ENCODE measurements at places on chromosomes 16 and 17.

DNA sequence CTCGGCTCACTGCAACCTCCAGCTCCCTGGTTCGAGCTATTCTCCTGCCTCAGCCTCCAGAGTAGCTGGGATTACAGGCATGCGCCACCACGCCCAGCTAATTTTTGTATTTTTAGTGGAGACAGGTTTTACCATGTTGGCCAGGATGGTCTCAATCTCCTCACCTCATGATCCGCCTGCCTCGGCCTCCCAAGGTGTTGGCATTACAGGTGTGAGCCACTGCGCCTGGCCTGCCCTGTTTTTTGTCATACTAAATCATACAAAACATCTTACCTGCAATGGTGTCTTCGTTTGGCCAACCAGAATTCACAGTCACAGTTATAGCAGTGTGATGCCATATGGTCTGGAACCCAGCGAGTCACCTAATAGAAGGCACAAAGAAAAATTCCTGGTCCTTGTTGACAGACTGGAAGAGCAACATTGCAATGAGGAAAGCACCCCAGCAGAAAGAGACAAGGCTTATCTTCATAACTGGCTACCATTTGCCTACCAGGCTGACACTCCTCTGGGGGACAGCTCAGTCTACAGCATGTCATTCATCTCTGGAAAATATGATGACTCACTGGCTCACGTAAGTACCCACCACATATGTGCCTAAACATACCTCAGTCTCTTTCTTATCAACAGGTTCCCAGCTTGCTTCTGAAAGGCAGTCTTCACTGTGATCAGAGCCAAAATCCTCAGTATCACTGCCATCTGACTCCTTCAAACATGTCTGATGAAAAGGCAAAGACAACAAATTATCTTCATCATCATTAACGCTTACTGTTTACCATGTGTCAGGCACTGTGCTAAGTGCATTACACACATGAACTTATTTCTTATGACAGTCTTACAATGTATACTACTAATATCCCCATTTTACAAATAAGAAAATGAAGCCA, 4.3 kb upstream of the HSF5 start:
- DNase-seq, result peak; percentile 88

DNA sequence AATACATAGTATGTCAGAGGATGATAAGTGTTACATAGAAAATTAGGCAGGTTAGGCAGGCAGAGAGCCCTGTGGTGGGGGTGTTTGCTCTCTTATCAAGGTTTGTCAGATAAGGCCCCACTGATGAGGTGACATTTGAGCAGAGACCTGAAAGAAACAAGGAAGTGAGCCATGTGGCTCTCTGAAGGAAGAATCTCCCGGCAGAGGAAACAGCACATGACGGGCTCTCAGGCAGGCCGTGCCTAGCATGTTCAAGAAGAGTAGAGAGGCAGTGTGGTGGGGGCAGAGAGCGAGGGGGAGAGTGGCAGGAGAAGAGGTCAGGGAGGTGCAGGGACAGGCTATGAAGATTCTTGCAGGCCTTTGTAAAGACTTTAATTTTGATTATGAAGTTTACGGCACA, 82.0 kb upstream of the ASIC2 start:
- DNase-seq, result no peak

- DNase-seq, result peak; percentile 16
Measured at GRCh38 chr17:12536021-12536420, 129.7 kb upstream of the MYOCD start.

DNA sequence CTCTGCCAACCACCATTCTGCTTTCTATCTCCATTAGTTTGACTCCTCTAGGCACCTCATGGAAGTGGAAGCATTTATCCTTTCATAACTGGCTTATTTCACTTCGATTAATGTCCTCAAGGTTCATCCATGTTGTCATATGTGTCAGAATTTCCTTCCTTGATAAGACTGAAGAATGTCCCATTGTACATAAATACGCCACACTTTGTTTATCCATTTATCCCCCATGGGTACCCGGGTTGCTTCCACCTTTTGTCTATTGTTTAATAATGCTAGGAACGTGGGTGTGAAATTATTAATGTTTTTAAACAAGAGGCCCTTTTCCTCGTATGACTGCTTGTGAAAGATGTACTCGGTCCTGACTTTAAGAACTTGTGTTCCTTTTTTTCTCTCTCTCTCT, 12.9 kb downstream of the MILR1 start:
- no peak for DNase-seq

DNA sequence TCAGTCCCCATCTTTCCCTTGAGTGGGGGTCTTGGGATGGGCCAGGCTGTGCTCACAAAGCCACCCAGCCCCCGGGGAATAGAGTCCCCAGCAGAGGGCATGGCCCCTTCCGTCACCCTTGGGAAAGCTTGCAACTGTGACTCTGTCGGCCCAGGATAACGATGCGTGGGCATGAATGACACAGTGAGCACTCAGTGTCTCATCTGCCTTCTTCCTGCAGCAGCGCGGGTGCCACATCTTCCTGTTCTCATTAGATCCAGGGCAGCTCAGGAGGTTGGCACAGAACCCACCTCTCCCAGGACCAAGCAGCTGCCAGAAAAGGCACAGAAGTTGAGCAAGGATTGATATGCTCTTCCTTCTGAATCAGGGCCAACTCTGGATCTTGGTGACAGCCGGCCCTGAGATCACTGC, 84.7 kb downstream of the MRC2 start:
- no peak for DNase-seq

GRCh38 chr17:68418876-68419275, 38.4 kb downstream of the WIPI1 start:
- DNase-seq, result no peak

GRCh38 chr17:21166595-21167210, 39.9 kb downstream of the DHRS7B start:
- peak; percentile 4 for DNase-seq

GRCh38 chr17:55632893-55633292, 89.8 kb downstream of the TMEM100 start:
- DNase-seq, result peak; percentile 28

GRCh38 chr17:42522263-42522790, 13.7 kb upstream of the NAGLU start:
- no peak for DNase-seq

DNA sequence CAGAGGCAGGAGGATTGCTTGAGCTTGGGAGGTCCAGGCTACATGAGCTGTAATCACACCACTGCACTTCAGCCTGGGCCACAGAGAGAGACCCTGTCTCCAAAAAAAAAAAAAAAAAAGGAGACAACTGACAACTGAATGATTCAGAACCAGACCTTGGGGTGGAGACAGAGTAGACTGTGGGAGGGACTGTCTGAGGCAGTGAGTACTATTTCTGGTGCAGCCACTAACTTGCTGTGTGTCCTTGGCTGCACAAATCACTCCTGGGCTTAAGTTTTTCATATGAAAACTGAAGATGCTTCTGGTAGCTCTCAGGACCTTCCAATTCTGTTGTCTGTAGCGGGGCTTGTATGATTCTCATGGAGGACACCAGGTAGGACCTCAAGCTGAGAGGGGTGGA, 5.8 kb downstream of the ASB16 start:
- DNase-seq, result peak; percentile 24

DNA sequence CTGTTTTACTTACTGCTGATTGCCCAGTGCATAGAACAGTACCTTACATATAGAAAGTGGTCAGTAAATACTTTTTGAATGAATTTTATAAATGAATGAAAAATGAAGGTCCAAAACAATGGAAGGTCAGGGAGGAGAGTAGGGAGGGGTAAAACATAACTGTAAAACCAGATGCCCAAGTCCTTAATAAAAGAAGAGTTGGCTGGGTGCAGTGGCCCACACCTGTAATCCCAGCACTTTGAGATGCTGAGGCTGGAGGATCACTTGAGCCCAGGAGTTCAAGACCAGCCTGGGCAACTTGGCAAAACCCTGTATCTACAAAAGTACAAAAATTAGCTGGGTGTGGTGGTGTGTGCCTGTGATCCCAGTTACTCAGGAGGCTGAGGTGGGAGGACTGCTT, 108.2 kb downstream of the BRIP1 start:
- DNase-seq, result no peak

DNA sequence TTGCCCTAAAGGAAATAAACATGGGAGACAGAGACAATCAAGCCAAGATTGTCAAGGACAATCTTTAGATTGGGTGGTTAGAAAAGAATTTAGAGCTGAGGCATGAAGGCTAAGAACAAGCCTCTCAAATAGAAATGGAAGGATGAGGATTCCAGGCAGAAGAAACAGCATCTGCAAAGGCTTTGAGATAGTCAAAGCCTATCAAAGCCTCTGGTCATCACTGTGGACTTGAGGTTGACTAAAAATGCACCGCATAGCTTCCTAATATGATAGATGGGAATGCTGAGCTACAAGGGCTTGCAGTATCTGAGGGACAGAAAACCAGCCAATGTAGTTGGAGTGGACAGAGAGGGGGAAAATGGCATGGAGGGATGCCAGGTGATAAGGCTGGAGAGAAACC, 109.8 kb upstream of the FAM20A start:
- DNase-seq, result no peak

GRCh38 chr17:3647769-3648555, 11.4 kb downstream of the CTNS start:
- DNase-seq, result peak; percentile 77

GRCh38 chr16:68229431-68230175, 6.3 kb downstream of the ESRP2 start:
- peak; percentile 49 for DNase-seq

DNA sequence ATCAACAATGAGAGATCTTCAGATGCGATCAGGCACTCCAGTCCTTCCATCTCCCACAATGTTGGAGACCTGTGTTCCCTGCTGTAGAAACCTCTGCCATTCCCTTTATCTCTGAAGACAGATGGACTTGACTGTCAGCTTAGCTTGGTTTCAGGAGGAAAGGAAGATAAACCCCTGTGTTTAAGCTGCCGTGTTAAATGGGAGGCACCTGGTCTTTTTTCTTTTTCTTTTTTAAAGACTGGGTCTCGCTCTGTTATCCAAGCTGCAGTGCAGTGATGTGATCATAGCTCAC, 63.1 kb downstream of the USP22 start:
- DNase-seq, result no peak

DNA sequence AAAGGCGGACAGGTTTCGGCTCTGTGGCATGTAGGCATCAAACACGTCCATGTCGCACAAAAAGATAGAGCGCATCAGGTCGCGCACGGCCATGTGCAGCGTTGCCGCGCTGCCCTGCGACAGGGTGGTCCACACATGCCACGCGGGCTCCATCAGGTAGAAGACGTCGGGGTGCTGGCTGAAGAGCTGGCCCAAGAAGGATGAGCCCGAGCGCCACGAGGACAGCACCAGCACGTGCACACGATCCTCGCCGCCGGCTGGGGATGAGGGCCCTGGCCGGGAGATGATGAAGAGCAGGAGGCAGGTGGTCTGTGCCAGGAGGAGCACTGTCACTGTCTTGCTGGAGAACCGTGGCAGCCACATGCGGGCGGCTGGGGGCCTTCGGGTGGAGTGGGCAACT, 5.9 kb downstream of the CHST5 start:
- DNase-seq, result no peak

GRCh38 chr16:55107851-55108250, 177.2 kb downstream of the IRX5 start:
- no peak for DNase-seq

- no peak for DNase-seq
Measured at GRCh38 chr17:13736916-13737315, 135.2 kb upstream of the HS3ST3A1 start.

DNA sequence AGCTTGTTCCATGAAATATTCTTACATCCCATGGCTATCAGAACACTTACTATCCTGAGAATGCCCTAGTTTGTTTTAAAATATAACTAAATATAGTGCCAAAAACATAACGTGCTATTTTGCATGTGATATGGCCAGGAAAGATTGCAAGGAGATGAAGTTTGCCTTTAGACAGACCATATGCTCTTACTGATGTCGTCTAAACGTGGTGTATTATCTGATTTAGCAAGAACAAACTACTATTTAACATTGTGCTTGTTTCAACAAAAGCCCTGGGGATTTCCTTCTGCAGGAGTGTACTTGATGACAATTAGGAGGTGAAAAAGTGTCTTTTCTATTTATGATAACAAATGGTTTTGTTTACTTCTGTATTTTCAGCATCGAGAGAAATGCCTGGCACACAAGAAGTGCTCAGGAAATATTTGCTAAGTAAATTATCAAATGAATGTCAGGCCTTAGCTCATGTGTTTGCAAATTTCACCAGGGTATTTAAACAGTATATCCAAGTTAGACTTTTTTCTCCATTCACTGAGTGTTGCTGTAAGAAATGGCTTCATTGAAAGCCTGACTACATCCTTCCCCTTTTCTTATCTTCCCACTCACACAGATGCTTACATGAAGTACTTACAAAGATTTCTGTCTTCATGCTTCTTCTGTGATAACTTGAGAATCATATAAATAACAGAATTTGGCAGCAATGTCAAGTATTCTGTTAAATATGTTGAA, 1033.6 kb downstream of the CDH8 start:
- DNase-seq, result no peak

DNA sequence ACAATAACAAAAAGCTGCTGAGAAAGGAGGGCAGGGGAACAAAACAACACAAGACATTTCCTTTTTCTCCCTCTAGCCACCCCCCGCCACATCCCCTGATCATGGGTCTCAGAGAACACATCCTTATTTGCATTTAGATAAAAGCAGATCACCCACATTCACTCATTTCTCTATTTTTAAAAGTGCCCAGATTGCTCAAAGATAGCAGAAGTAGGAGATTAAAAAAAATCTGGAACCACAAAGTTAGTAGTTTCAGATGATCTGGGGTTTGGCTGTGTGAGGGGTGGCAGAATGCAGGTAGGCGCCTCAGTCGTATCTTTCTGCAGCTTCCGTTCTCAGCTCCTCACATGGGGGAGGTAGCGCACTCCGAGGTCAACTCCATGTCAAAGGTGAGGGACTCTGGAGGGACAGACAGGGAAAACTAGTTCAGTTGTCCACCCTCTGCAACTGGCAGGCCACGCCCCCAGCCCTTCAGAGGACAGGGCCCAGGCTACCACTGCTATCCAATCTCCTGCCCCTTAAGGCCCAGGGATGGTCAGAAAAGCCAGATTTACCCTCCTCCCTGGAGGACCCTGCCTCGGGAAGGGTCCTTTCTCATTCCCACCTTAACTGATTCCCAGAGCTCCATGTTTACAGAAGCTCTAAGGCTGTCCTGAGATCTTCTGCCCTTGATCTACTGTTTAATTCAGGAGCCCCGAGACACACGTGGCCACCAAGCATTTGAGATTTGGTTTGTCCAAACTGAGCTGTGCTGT, 27.3 kb downstream of the STAT5A start:
- no peak for DNase-seq

DNA sequence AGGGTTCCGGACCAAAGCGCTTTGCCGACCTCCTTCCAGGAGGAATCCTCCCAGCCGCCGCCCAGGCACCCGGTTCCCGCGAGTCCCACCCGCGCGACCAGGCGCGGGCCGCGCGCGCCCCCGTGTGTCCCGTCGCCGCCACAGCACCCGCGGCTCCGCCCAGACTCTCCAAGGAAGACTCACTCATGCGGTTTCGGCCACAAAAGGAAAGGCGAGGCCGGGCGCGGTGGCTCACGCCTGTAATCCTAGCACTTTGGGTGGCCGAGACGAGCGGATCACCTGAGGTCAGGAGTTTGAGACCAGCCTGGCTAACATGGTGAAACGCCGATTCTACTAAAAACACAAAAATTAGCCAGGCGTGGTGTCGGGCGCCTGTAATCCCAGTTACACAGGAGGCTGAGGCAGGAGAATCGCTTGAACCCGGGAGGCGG, 3.5 kb upstream of the PKMYT1 start:
- peak; percentile 84 for DNase-seq

GRCh38 chr17:16286947-16287562, 66.2 kb downstream of the CENPV start:
- DNase-seq, result no peak
